GM20000 (cell line): ENCODE measurements at places on chromosomes 6 and 20.
A peak's percentile ranks its signal among the peaks of the same experiment; 100 is the strongest.

DNA sequence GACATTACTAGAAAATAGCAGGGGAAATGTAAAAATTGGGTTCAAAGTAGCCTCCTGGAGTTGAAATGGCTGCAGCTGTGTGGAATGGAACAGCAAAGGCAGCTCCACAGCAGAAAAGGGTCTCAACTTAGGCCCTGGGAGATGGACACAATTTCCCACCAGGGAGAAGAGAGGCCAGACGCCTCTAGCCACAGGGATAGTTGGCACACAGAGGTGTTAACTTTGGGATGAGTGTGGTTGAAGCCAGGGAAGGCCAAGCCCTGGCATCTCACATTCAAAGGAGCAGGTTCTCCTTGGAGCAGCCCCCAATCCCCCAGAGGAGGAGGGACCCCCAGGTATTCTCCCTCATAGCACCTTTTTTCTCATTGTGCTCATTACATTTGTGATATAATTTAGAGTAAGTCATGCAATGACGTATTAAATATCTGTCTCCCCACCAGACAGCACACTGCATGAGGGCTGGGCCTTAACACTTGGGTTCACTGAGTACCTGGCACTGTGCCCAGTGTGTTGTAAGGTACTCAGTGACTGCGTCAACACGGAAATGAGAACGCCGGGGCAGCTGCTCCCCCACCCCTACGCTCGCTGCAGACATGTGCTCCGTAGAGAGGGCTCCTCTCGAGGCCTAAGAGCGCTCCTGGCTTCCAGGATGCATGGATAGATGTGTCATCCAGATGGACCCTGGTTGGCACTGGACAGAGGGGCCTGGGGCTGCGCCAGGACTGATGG lies 76.0 kb upstream of the CD93 start:
- no peak for DNase-seq

- no peak for DNase-seq
Measured at GRCh38 chr6:22153384-22154158, 143.3 kb downstream of the PRL start.

DNA sequence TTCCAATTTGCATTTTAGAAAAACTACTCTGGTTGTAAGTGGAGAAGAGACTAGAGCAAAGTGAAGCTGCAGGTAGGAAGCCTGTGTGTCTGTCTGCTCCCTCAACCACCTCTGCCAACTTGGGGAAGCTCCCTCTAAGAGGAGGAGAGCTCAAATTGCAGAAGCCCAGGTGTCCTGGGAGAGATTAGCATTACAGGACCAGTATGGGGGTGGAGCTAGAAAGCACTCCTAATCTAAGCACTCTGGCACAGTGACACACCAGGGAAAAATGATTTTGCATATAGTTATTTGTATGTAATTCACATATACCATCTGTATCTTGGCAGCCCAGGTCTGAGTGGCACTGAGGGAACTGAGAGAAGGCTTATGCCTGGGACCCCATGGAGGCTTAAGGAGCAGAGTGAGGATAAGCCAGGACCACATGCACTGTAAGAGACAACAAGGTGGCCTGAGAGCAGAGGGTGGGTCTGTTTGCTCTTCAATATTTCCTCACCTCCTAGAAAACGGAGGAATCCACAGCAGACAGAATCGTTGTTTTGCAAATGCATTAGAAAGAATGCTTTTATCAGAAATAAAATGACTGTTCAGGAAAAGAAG lies 13.6 kb downstream of the GSTA2 start:
- DNase-seq, result no peak

- peak; percentile 74 for DNase-seq
Measured at GRCh38 chr20:3203315-3204123, 963 bp downstream of the DDRGK1 start.

DNA sequence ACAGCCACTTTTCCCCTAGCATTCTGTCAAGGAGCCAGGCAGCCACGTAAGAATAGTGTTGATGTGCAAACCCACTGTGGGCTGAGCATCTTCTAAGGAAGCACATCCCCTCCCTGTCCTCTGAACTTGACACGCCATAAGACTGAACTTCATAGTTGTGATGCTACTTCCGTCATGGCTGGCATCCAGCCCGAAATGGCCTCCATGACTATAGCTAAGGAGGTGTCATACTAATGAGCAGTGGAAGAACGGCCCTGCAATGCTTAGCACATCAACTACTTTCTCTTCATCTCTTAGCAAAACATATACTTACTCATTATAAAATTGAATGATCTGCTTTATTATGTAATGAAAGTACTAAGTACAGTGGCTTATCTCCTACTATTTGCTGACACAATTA lies 110.2 kb downstream of the GJA10 start:
- DNase-seq, result no peak

GRCh38 chr6:132404736-132405135 lies 3.5 kb upstream of the MOXD1 start:
- no peak for DNase-seq

DNA sequence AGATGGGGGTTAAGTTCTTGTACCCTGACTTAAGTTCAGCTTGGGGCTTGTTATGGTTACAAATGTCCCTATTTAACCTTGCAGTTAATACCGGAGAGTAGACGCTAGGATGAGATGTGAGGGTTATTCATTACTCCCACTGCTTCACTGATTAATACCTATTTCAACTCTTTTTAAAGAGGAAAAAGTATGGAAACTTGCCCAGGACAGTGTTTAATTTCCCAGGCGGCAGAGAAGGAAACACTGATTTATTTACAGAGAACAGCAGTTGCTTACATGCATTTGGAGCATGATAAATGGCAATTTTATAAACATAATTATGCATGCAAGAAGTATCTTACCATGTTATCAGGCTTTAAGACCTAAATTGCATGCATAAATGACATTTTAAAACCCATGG lies 137.7 kb downstream of the RCAN2 start:
- no peak for DNase-seq

- DNase-seq, result no peak
Measured at GRCh38 chr6:73248192-73248903, 14.6 kb downstream of the KHDC1 start.

- DNase-seq, result no peak
Measured at GRCh38 chr6:22784601-22785410, 215.4 kb downstream of the HDGFL1 start.

DNA sequence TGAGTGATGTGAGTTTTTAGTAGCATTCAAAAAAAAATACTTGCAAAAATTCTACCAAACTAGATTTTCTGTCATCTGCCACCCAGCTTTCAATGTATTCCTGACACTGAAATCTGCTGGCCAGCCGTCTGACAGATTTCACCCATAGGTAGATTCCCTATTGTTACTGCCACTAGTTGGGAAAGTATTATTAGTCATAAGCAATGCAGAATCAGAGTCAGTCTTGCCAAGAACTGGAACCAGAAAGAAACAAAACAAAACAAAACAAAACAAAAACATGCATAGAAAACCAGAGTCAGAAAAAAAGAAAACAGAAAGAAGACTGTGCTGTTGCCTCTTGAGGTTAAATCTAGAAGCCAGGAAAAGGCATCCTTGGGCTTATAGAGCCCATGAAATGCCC lies 293.1 kb upstream of the KCNQ5 start:
- no peak for DNase-seq

DNA sequence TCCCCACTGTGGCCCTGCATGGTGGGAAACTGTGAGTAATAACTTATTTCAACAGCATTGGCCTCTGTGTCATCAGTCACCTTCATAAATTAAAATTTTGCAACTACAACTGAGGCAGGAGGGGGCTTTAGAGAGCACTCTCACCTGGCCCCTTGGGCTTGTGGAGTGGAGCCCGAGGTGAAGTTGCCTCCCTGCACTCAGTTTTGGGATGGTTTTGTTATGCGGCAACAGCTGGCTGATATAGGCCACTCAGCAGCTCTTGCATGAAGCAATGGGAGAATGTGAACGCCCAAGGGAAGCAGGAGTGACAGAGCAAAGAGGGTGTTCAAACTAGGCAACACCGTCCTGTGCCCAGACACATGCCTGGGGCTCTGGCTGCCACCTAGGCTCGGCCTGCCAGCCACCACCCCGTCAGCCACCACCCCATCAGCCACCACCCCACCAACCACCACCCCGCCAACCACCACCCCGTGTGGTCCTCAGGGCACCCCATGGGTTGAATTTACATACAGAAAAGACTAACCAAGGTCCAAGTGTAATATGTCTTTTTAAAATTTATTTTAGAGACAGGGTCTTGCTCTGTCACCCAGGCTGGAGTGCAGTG lies 4.3 kb upstream of the GFRA4 start:
- no peak for DNase-seq

- no peak for DNase-seq
Measured at GRCh38 chr6:133806382-133807140, 82.4 kb upstream of the TCF21 start.

DNA sequence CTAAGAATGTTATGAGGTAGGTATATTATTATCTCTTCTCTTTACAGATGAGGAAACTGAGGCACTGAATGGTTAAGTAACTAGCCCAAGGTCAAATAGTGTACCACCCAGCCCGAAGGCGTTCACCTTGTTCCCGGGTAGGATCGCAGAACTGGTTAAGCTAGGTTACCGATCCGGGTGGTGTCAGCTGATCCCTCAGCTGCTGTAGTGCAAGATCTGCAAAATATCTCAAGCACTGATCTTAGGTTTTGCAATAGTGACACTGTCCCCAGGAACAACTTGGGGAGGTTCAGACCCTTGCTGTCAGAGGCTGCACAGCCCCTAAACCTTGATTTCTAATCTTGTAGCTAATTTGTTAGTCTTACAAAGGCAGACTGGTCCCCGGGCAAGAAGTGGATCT lies 28.1 kb downstream of the SLC52A3 start:
- DNase-seq, result no peak

GRCh38 chr6:1901556-1901955 lies 291.8 kb downstream of the FOXC1 start:
- DNase-seq, result no peak

GRCh38 chr20:64058536-64058935 lies 4.5 kb upstream of the TCEA2 start:
- DNase-seq, result no peak

DNA sequence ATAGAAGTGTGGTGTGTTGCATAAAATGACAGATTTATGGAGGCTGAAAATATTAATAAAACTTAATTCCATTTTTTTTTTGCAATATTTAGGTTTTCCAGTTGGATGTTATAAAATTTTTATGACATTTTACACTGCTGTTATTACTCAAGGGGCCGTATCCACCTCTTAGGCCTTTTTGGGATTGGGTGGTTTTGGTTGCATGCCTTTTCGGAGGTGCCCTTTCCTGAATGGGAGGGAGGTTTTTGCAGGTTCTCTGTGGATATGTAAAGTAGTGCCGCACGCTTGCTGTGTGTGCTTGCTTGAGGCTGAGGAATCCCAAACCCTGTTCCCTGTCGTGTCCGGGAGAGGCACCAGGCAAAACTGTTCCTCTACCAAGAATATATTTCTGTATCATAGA lies 6.8 kb downstream of the ARID1B start:
- no peak for DNase-seq

- DNase-seq, result no peak
Measured at GRCh38 chr6:131642987-131643611, 6.0 kb downstream of the ENPP3 start.

DNA sequence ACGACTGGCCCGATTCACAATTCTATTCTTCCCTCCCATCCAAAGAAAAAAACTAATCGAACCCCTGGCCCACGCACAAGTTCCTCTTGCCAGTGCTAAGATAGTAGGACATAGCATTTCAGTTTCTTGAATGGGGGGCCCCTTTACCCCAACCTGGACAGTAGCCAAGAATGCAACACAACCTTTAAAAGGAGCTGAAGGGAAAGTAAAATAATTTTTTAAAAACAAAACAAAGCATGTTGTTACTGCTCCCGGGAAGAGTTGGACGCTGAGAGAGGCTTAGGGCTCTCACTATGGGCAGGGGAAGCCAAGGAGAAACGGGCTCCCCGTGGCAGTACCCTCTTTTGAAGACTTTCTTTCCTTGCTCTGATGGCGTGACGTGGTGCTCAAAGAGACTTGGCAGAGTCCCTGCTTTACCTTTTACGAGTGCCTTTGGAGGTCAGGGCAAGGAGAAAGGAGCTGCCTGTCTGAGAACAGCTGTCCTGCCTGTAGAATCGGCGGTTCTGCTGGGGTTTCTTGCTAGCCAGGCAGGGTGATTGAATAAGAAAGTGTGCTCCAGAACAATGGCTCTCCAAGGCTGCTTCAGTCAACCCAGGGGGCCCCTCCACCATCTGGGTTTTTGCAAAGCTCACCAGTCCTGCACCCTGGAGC lies 5.8 kb downstream of the TFAP2C start:
- no peak for DNase-seq

- peak; percentile 68 for DNase-seq
Measured at GRCh38 chr20:50085481-50086365, 27.2 kb downstream of the UBE2V1 start.
